Stimulated activated CD8-positive, alpha-beta memory T cell treated with anti-CD3 and anti-CD28 coated beads, Interleukin-15, amount 100 ng/mL, for 24 hours (primary cell): ENCODE measurements at places on chromosomes 7 and 10.

GRCh38 chr10:110524179-110524858 lies 26.6 kb downstream of the DUSP5 start:
- no peak for DNase-seq

- DNase-seq: no peak
Observed at GRCh38 chr7:12549106-12549505, 21.4 kb upstream of the SCIN start.

DNA sequence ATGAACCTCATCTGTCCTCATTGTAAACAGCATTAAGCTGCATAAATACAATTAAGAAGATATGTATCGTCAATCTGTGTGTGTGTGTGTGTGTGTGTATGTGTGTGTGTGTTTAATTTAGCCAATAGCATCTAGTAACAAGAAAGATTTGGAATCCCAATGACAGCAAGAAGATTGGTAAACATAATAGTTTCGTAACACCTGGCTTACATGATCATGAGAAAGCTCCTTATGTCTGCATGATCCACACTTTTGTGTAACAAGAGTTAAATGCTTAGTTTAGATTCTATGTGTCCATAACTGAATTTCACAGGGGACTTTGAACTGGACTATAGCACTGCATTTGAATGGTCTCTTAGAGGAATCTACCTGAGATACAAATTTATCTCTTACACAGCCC lies 191.0 kb upstream of the BET1 start:
- DNase-seq: no peak

- DNase-seq: peak; percentile 92
Observed at GRCh38 chr10:6163364-6164270, 39.1 kb upstream of the PFKFB3 start.

GRCh38 chr10:47361293-47361692 lies 13.1 kb downstream of the RBP3 start:
- DNase-seq: no peak

DNA sequence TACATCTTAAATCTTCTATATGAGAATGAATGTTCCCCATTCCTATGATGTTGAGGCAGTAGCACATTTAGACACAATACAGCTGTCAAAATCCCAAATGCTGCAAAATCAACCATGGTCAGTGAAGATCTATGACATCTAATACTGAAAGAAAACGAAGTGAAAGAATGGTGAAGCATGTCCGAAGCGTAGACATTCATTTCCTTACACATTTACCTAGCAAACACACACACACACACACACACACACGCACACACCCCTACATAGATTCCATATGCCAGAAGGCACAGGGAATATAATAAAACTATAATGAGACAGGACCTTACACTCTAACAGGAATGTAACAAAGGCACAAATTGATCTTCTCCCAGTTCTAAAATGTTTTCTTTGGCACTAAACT lies 32.5 kb downstream of the CCDC6 start:
- DNase-seq: no peak

DNA sequence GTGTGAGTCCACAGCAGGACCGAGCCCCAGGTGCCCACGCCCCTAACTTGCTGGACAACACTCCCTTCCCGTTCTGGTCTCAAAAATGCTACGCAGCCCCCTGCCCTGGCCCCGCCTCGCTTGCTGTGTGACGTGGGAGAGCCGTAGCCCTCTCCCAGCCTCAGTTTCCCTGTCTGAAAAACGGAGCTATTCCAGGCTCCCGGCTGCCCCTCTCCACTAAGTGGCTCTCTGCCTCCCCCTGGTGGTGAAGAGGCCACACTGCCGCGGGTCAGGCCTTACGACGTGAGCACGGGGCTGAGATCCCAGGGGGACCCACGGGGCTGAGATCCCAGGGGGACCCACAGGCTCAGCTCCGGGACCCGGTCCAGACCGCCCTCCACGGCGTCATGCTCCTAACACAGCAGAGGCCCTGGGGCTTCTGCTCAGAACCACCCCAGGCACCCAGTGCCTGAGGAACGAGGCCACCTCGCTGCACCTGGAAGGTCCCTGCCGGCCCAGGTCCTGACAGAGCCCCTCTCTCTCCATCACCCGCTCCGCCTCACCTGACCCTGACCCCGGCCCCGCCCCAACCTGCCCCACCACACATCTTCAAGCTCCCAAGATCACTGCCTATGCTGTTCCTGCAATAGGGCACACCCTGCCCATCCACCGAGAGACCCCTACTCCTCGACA lies 26.7 kb downstream of the MICALL2 start:
- DNase-seq: peak; percentile 78

- DNase-seq: no peak
Observed at GRCh38 chr10:98312822-98313221, 44.8 kb upstream of the LOXL4 start.

GRCh38 chr7:90596671-90597562 lies 796 bp downstream of the CDK14 start:
- no peak for DNase-seq

DNA sequence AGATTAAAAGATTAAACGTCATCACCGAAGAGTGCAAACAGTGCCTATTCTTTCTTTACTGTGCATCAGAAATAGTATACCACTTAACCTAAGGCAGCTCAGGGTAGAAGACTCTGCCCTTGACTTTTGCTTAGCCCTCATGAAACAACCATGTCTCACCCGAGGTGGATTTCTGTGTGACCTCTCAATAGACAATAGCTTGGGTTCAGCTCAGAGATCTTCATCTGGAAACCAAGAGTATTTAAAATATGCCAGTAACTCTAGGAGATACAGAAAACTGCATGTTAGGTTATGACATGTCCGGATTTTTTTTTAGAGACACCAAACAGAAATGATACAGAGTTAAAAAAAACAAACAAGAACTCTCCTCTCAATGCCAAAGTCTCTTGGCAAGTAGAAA lies 75.8 kb downstream of the JAZF1 start:
- DNase-seq: no peak

DNA sequence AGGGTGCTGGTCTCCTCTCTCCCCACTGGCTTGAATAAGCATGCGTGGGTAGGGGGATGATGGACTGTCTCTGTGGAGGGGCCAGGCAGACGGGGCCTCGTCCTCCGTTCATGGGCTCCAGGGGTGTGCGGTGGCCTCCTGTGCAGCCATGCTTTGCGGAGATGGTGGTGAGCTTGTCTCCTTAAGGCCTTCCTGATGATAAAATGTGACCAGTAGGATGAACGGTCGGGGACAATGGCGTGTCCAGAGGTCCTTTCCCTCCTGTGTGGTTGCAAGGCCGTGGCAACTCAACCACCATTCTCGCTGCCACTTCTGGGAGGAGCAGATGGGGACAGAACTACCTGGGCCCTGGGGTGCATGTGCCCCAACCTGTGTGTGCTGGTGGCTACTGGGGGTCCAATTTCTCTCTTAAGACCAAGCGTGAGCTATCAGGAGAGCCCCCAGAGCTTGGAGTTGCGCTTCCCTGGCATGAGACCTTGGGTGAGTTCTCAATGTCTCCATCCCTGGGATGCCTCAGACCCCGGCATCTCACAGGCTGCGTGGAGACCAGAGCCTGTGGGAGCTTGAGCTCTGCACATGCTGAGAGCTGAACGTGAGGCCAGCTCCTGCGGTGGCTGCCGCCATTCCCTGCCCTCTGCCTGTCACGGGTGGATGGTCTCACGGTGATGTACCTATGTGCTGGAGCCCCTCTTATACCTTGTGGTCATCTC lies 112.2 kb downstream of the INPP5A start:
- DNase-seq: no peak

GRCh38 chr10:96288151-96288621 lies 16.0 kb upstream of the DNTT start:
- no peak for DNase-seq
